ENCODE measurements at places on chromosomes 2 and 18. TPM values are rescaled to one million over a fixed set of nuclear protein-coding genes. Genes with fewer than 3 reads are reported as not detected.

KCTD18 gene
- 16.1 TPM for total RNA-seq

MFF gene
- 70.8 TPM for total RNA-seq

NPAS2 gene
- 47.4 TPM for total RNA-seq

GALNT14 gene
- total RNA-seq: 7.6 TPM

SLC19A3 gene
- total RNA-seq: 87.4 TPM

MOGAT1 gene
- 102 TPM for total RNA-seq

LTBP1 gene
- 205 TPM for total RNA-seq

LONRF2 gene
- 11.2 TPM for total RNA-seq

GCKR gene
- total RNA-seq: 7.6 TPM

CCL20 gene
- 1.0 TPM for total RNA-seq

IGFBP5 gene
- 246 TPM for total RNA-seq

SEMA4C gene
- total RNA-seq: 42.3 TPM

OSR1 gene
- total RNA-seq: 4.9 TPM

SPRED2 gene
- total RNA-seq: 34.7 TPM

LINC00305 gene
- not detected for total RNA-seq

IL36B gene
- total RNA-seq: not detected

IL1R1 gene
- 51.9 TPM for total RNA-seq

AAK1 gene
- total RNA-seq: 83.4 TPM

REG3A gene
- total RNA-seq: 2.9 TPM

PTH2R gene
- 1.1 TPM for total RNA-seq

TMEM178A gene
- 2.7 TPM for total RNA-seq

NYAP2 gene
- 0.06 TPM for total RNA-seq

TSPYL6 gene
- not detected for total RNA-seq

EFR3B gene
- 1.8 TPM for total RNA-seq

FLACC1 gene
- 3.4 TPM for total RNA-seq

DSG1 gene
- total RNA-seq: 0.89 TPM

FAM237A gene
- total RNA-seq: not detected

CYRIA gene
- total RNA-seq: 7.0 TPM

ECEL1 gene
- total RNA-seq: 0.35 TPM

TMEM163 gene
- 36.1 TPM for total RNA-seq

VRK2 gene
- 14.4 TPM for total RNA-seq

BCL2 gene
- 18.5 TPM for total RNA-seq

GKN1 gene
- not detected for total RNA-seq

RNF181 gene
- 94.1 TPM for total RNA-seq

AGBL5 gene
- total RNA-seq: 27.9 TPM

NGEF gene
- total RNA-seq: 12.0 TPM

CPO gene
- 0.23 TPM for total RNA-seq

RTTN gene
- total RNA-seq: 8.7 TPM

PAIP2B gene
- total RNA-seq: 6.9 TPM

KRCC1 gene
- 23.8 TPM for total RNA-seq

CYP27C1 gene
- 0.26 TPM for total RNA-seq

CARF gene
- 9.6 TPM for total RNA-seq

PCARE gene
- not detected for total RNA-seq

TNS1 gene
- 469 TPM for total RNA-seq

EML6 gene
- total RNA-seq: 2.1 TPM

MYOM1 gene
- 138 TPM for total RNA-seq
